ENCODE measurements at places on chromosomes 3 and 15.

DNA sequence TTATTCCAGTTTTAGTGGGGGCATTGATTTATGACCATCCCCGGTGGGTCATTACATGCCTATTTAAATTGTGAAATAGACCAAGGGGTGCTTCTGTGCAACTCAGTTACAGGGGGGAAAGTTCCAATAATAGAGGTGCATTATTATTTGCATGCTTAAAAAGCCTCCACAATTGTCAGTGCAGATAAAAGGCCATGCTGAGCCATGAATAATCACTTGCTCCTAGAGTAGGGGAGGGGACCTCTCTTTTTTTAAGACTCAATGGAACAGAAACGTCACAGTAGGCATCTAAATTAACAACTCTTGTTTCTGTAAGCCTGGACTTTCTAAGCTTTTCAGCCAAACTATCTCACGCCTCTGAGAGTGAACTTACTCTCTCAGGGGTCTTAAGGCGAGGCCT, 66.5 kb upstream of the CMTM7 start:
- DNase-seq = no peak

- no peak for DNase-seq
These were observed 127.4 kb downstream of the PCCB start for GRCh38 chr3:136377508-136377907.

- no peak for DNase-seq
These were observed 6.9 kb downstream of the NUDT16 start for GRCh38 chr3:131388490-131388799.

DNA sequence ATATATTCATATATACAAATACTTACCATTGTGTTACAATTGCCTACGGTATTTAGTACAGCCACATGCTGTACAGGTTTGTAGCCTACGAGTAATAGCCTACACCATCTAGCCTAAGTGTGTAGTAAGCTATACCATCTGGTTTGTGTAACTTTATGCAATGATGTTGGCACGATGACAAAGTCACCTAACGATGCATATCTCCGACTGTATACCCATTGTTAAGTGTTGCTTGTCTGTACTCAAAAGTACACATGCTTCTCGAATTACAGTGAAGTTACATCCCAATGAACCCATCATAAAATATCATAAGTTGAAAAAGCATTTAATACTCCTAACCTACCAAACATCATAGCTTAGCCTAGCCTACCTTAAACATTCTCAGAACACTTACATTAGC, 327.1 kb downstream of the KBTBD8 start:
- DNase-seq = no peak

DNA sequence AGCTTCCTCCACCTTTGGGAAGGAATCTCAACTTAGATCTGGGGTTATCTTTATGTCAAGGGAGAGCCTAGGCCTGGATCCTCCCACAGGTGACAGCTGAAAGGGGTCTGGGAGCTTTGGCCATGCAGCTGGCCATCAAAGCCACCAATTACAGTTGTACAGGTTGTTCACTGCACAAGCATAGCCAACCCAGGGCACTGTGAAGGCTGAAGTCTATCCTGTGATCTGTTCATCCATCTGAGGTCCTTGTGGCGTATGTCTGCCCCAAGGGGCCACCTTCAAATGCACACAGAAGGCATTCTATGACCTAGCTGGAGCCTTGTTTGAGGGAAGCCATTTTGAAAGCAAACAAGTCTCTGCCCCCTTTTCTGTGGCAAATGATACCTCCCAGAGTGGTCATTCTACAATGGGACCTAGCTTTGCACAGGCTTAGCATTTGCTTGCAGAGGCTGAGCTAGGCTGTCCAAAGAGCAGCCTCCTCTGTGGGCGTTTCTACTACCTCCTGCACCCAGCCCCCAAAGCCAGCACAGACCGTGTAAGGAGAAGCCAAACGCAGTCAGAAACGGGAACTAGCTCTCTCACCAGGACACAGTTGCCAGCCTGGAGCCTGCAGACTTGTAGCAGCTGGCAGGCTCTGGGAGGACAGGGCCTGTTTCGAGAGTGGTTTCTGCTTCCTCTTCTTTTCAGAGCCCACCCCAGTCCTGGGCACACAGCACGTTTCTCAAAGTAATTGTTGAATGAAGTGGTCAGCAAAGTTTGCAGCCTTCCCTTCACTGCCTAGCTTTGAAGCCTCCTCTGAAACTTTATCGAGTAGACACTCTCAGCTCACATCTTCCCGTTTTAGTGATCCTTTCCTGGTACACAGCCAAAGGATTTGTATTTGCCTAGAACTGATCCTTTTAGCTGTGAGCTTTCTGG, 157.3 kb upstream of the SMAD3 start:
- DNase-seq = no peak

GRCh38 chr3:9099702-9100512, 136.6 kb upstream of the RAD18 start:
- DNase-seq = no peak

DNA sequence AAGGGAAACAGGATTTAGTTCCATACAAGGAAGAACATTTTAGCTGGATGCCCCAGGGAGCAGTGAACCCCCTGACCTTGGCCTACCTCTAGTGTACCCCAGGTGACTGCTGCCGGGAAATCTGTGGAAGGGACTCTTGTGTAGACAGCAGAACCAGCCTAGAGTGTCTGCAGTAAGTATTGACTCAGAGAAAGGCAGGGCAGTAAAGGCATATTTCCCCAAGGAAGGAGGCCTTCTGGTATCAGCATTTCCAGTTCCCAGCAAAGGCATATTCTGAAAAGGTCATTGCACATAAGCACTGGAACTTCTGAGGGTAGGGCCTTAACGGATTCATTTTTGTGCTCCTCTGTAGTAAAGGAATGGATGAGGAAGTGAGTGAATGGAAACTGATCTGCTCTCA, 246.2 kb downstream of the FAM43A start:
- no peak for DNase-seq

- no peak for DNase-seq
These were observed 26.2 kb upstream of the CFAP161 start for GRCh38 chr15:81107889-81108288.

- DNase-seq = no peak
These were observed 25.5 kb upstream of the SPTBN5 start for GRCh38 chr15:41919201-41919820.

DNA sequence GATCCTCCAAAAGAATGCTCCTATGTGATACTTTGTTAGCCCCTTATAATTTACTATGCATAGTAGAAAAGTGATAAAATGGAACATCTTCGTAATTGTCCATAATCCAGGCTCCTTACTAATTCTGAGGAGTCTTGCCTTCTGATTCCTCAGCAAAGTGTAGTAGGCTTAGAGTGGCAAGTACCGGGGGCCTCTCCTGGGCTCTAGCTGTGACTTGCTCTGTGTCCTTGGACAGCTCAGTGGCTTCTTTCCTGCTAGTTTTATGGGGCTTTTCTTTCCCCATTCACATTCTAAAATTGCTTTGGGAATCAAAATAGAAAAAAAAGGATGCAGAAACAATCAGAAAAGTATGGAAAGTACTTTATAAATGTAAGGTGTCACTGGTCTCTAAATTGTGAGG, 211.0 kb downstream of the RORA start:
- DNase-seq = no peak

DNA sequence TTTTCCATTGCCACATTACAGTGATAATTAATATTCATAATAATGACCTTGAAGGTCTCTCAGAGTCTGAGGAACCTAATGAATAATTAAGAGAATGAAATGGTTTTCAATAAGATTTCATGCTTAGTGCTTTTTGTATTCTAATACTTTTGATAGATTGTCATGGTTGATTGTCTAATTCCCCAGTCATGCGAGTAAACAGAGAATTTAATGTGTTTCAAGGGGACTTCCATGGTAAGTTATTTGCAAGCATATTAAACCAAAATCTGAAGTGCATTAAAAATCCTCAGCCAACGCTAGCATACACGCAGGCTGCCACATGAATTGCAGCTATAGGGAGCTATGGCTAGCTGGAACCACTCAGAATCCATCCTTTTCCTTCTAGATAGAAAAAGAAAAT, 18.9 kb upstream of the ANO10 start:
- DNase-seq = no peak

GRCh38 chr3:60841355-60841754, 409.9 kb downstream of the FHIT start:
- no peak for DNase-seq

- DNase-seq = no peak
These were observed 227.7 kb downstream of the ADAMTS17 start for GRCh38 chr15:100114100-100114499.

GRCh38 chr3:33993631-33994030, 195.2 kb downstream of the PDCD6IP start:
- DNase-seq = no peak

DNA sequence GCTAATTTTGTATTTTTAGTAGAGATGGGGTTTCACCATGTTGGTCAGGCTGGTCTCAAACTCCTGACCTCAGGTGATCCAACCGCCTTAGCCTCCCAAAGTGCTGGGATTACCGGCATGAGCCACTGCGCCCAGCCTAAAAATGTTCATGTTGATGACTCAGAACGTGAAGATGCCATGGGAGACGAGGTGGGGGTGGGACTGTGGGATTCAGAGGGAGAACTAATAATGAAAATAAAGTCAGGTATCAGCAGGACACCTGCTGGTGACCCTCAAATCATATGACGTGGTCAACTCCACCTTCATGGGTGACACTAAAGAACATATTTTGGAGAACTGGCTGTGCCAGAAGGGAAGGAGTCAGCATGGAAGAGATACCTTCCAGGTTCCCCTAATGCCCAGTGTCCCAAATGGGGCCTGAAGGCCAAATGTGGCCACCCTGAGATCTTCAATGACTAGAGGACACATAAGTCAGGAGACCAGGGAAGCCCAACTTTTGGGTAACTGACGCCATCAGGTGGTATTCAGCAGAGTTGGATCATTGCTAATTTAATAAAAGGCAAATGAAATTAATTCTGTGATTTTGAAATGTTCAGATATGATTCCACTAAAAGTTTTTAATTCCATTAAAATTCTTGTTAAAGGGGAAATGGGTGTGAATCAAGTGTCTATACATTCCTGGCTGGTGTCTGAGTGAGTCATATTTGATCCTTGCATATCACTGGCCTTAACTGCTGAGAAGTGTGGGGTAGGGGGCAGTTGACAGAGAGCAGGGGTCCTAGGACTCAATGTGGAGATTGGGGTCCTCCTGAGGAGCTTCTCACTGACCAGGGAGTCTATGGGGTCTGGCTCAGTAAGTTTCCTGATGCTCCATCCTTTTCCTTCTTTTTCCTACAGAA, 88.6 kb upstream of the GSK3B start:
- DNase-seq = no peak

GRCh38 chr15:76994971-76995945, at the start of gene PSTPIP1:
Gene PSTPIP1, plus strand, starts transcription at chr15:76995126. Its CDS starts 448 bp downstream, at chr15:76995574.
- DNase-seq = peak; percentile 53

DNA sequence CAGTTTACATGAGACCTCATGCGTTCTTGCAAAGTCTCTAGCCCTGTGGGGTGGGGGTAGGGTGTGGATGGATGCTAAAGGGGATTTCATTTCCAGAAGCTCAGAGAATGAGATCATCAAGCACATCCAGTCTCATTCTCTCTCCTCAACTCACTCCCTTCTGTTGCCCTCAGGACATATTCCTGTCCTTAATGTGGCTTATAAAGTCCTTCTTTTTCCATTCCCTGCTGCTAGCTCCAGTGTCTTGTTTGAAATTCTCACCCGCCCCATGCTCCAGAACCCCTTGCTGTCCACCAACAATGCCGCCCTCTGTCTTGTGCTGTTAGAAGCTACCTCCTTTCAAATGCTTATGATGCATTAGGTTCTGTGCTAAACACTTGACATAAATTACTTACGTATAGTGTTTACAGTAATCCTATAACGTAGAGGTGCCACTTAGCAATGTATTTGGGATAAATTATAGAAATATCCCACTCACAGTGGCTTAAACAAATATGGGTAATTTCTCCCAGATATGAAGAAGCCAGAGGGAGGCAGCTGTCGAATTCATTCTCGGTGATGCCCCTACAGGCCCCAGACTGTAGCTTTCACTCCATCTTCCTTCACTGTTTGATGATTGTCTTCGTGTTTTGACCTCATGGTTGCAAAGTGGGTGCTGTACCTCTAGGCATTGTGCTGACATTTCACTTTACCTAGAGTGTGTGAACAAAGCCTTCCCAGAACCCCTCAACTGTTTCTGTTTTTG, 273.1 kb upstream of the TBL1XR1 start:
- DNase-seq = no peak

- no peak for DNase-seq
These were observed 78.4 kb downstream of the PLSCR2 start for GRCh38 chr3:146390957-146391356.

GRCh38 chr3:97705764-97706163, 58.8 kb upstream of the ARL6 start:
- no peak for DNase-seq

DNA sequence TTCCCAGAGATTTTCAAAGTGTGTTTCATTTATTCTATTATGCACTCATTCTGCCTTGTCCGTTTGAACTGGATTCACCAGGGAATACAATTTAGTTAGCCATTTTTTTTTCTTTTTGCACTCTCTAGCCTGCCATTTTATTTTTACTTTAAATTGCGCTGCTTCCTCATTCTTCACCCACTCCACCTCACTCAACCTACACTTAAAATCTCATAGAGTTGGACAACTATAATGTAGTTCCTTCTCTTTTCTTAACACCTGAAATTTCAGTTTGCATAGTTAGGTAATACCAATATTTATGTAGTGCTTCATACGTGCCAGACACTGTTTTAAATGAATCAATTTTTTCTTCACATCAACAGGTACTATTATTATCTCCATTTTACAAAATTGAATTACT, 42.4 kb upstream of the CMC1 start:
- no peak for DNase-seq

GRCh38 chr3:161977850-161978249, 481.2 kb downstream of the OTOL1 start:
- DNase-seq = no peak

- DNase-seq = no peak
These were observed 1064.5 kb downstream of the ZPLD1 start for GRCh38 chr3:103499132-103499900.

DNA sequence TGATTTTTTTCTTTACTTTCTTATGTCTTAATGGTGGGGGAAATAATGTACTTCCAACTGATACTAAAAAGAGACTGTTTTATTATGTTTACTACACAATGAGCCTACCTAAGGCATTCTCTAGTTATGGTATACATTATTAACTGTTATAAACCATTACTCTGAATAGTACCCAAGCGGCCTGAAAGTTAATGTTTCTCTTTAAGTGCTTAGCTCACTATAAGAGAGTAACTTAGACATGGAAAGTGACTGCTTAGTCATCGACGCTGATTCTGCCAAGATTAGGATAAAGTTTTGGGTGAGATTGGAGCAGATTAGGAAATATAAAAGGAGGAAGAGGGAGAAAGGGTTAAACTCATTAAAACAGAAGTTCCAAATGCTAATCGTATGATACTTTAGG, 365.0 kb downstream of the NLGN1 start:
- no peak for DNase-seq

GRCh38 chr3:13213911-13214846, 140.9 kb upstream of the IQSEC1 start:
- DNase-seq = no peak

GRCh38 chr15:84586696-84587095, 14.1 kb upstream of the ZSCAN2 start:
- no peak for DNase-seq

GRCh38 chr15:67622110-67622509, 79.6 kb downstream of the MAP2K5 start:
- no peak for DNase-seq

GRCh38 chr15:61556037-61556648, 327.0 kb upstream of the RORA start:
- no peak for DNase-seq
